ENCODE measurements at places on chromosomes 3 and 15.

DNA sequence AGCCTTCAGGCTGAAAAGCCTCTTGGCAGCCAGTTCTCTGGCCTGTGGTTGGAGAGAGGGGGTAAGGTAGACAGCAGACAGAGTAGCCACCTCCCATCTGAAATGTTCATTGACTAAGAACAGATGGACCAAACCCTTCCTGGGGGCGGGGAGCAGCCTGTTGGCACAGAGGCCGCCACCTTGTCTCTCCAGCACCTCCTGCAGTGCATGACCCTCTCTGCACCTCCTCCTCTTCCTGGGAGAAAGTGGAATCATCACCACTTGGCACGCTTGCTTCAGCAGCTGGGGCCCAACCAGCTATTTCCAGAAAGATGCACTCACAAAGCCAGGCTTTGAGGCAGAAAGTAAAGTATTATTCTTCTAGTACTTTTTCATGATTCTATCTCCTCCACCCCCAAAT, 313.4 kb upstream of the CHRM5 start:
- no peak overlapping the region for H3K4me3 ChIP-seq
- H3K4me1 ChIP-seq: no peaks in the 10 kb centered on the region
- peaks cover 7% of the 10 kb centered on the region for H3K27me3 ChIP-seq
- DNase-seq: no peak
- H3K36me3 ChIP-seq: no peaks in the 10 kb centered on the region
- H3K27ac ChIP-seq: no peak overlapping the region

GRCh38 chr3:128551867-128552266, 58.9 kb upstream of the GATA2 start:
- H3K4me1 ChIP-seq: peaks cover 6% of the 10 kb centered on the region
- DNase-seq: no peak
- H3K4me3 ChIP-seq: no peak overlapping the region
- no peak overlapping the region for H3K27ac ChIP-seq
- peaks cover 56% of the 10 kb centered on the region for H3K27me3 ChIP-seq

DNA sequence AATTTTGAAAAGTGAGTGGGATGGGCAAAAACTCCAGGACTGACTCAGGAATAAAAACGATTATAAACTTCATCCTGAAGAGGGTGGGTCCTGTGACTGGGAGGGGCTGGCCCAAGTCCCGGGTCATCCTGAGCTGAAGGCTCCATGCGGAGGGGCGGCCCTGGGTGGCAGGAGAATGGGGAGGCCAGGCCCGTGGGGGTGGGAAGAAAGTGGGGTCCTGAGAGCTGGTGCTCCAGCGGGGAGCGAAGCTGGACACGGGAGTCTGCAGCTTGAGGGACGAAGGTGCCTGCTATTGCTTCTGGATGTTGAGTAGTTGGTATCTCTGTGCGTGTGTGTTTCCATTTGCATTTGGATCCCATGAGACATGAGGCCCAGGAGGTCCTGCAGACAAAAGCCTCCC, 4.7 kb upstream of the OCA2 start:
- no peak overlapping the region for H3K4me3 ChIP-seq
- H3K36me3 ChIP-seq: peaks cover 14% of the 10 kb centered on the region
- no peak for DNase-seq

- peaks cover 15% of the 10 kb centered on the region for H3K27me3 ChIP-seq
- H3K4me3 ChIP-seq: no peak overlapping the region
- H3K36me3 ChIP-seq: no peaks in the 10 kb centered on the region
- no peak overlapping the region for H3K27ac ChIP-seq
- no peak for DNase-seq
These were observed 53.9 kb upstream of the TTC14 start for GRCh38 chr3:180548050-180548449.

DNA sequence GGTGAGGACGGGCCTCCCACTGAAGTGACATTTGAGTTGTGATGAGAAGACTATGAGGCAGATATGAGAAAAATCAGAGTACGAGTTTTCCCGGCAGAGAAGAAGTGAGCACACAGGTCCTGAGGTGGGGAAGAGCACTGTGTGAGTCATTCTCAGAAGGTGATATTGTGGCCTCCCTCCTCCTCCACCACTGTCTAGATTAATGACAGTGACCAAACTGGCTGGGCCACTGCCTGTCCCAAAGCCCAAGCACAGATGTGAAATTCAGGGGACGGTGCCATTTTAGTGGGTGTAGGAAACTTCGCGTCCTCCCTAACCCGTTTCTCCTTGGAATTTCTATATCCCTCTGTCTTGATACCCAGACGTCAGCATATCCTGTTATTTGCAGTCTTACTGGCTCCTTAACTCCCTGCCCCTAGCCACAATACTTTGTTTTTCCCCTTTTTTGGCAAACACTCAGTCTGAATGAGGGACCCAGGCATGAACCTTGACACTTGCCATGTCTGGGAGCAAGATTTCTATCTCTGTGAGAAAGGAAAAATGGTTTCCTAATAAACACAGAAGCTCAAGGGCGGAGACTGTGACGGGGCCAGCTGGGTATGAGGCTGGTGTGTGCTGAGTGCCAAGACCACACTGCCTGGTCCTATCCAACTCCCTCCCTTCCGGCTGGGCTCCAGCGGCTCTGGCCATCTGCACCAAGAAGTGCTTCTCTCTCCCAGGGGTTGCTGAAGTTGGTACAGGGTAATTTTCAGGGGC, 15.2 kb downstream of the PRICKLE2 start:
- H3K27me3 ChIP-seq: no peaks in the 10 kb centered on the region
- H3K27ac ChIP-seq: no peak overlapping the region
- DNase-seq: no peak
- no peaks in the 10 kb centered on the region for H3K36me3 ChIP-seq

GRCh38 chr3:195255176-195255500, 15.8 kb downstream of the XXYLT1 start:
- no peaks in the 10 kb centered on the region for H3K27me3 ChIP-seq
- no peak for DNase-seq
- peaks cover 51% of the 10 kb centered on the region for H3K4me1 ChIP-seq
- H3K36me3 ChIP-seq: no peaks in the 10 kb centered on the region
- no peak overlapping the region for H3K4me3 ChIP-seq

GRCh38 chr15:99507504-99508310, 58.1 kb upstream of the MEF2A start:
- H3K4me3 ChIP-seq: no peak overlapping the region
- no peak for DNase-seq
- H3K36me3 ChIP-seq: no peaks in the 10 kb centered on the region

GRCh38 chr15:41921639-41922038, 27.8 kb upstream of the SPTBN5 start:
- H3K27me3 ChIP-seq: no peaks in the 10 kb centered on the region
- no peak for DNase-seq
- no peaks in the 10 kb centered on the region for H3K36me3 ChIP-seq
- peaks cover 7% of the 10 kb centered on the region for H3K4me1 ChIP-seq
- H3K4me3 ChIP-seq: no peak overlapping the region

- H3K27me3 ChIP-seq: peaks cover 83% of the 10 kb centered on the region
- peak overlapping the region; percentile 36 for H3K4me3 ChIP-seq
- H3K36me3 ChIP-seq: no peaks in the 10 kb centered on the region
- DNase-seq: no peak
These were observed 2.5 kb upstream of the GATA2 start for GRCh38 chr3:128495435-128495970.

DNA sequence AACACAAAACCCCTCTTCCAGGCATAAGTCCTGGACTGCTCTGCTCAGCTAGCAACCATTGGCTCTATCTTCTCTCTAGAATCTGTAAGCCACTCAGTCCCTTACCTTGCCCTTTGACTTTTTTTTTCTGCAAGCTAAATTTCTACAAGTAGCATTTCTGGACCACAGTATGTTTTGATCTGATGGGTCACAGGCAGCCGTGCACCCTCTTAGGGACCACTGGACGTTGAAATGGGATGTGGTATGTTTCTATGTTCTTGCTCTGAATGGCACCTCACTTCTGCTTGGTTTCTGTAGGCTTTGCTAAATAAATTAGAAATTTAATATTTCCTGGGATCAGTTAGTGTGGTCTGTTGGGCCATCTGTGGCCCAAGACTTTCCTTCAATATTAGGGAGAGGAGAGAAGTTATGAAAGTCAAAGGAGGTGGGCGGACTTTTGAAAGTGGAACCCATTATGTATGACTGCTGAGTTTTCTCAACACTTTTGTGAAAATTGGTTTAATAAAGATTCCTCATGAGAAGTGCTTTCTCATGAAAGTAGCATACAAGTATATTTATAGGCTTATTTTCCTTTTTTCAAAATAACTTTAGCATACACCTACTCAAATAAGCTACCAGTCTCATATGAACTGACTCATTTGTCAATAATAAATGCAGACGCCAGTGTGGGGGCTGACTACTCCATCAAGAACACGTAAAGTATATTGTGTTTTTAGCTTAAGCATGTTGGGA, 18.4 kb upstream of the TIPARP start:
- H3K4me1 ChIP-seq: no peaks in the 10 kb centered on the region
- H3K27ac ChIP-seq: no peak overlapping the region
- DNase-seq: no peak
- no peaks in the 10 kb centered on the region for H3K36me3 ChIP-seq

- peaks cover 15% of the 10 kb centered on the region for H3K27me3 ChIP-seq
- DNase-seq: no peak
- no peak overlapping the region for H3K4me3 ChIP-seq
- peaks cover 12% of the 10 kb centered on the region for H3K4me1 ChIP-seq
These were observed 8.1 kb upstream of the IGDCC3 start for GRCh38 chr15:65385870-65386258.

DNA sequence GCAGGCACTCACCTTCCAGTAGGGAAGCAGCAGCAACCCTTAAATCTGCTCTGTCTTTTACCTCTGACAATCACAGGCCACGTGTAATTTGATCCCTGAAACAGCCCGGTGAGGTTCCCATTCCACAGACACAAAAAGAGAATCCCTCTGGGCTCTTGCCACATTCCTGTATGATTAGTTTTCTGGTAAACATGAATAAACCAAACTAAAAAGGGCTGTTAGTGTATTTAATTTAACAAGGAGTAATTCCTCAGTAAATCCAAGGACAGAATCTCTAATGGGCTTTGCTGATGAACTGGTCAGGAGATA, 186.9 kb downstream of the FAM43A start:
- no peak for DNase-seq
- H3K4me3 ChIP-seq: no peak overlapping the region
- H3K4me1 ChIP-seq: no peaks in the 10 kb centered on the region
- H3K27me3 ChIP-seq: peaks cover 19% of the 10 kb centered on the region

- no peak for DNase-seq
- H3K27ac ChIP-seq: no peak overlapping the region
- H3K36me3 ChIP-seq: no peaks in the 10 kb centered on the region
- H3K4me1 ChIP-seq: no peaks in the 10 kb centered on the region
These were observed 217.5 kb downstream of the CHL1 start for GRCh38 chr3:414063-414462.

- DNase-seq: no peak
- H3K27ac ChIP-seq: no peak overlapping the region
- no peaks in the 10 kb centered on the region for H3K36me3 ChIP-seq
- H3K4me3 ChIP-seq: no peak overlapping the region
- peaks cover 7% of the 10 kb centered on the region for H3K27me3 ChIP-seq
These were observed 7.2 kb upstream of the VPS8 start for GRCh38 chr3:184804801-184805200.

GRCh38 chr15:68610825-68611224, 32.0 kb downstream of the CORO2B start:
- H3K27ac ChIP-seq: no peak overlapping the region
- H3K4me3 ChIP-seq: no peak overlapping the region
- H3K4me1 ChIP-seq: no peaks in the 10 kb centered on the region
- no peak for DNase-seq
- H3K27me3 ChIP-seq: peaks cover 10% of the 10 kb centered on the region
- H3K36me3 ChIP-seq: no peaks in the 10 kb centered on the region

GRCh38 chr15:71807125-71807629, 3.2 kb upstream of the NR2E3 start:
- H3K27me3 ChIP-seq: peaks cover 8% of the 10 kb centered on the region
- H3K4me1 ChIP-seq: no peaks in the 10 kb centered on the region
- DNase-seq: no peak
- no peak overlapping the region for H3K4me3 ChIP-seq

DNA sequence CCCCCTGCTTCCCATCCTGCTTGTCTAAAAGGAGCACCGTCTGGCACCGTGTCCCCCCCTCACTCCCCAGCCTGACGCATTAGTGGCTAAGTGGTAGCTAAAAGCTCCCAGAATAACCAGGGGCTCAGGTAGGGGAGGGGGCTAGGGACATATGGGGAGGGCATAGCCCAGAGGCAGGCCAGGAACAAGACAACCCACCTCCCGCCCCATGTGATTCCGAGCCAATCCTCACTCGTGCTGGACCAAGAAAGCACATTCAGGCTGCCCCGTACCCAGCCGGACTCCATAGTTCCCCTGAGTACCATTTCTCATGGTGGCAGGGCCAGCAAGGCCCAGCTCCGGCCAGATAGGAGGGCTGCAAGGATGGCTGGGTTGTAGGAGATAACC, 11.5 kb downstream of the SEMA7A start:
- H3K4me1 ChIP-seq: peaks cover 19% of the 10 kb centered on the region
- DNase-seq: no peak
- no peak overlapping the region for H3K4me3 ChIP-seq
- no peaks in the 10 kb centered on the region for H3K36me3 ChIP-seq

DNA sequence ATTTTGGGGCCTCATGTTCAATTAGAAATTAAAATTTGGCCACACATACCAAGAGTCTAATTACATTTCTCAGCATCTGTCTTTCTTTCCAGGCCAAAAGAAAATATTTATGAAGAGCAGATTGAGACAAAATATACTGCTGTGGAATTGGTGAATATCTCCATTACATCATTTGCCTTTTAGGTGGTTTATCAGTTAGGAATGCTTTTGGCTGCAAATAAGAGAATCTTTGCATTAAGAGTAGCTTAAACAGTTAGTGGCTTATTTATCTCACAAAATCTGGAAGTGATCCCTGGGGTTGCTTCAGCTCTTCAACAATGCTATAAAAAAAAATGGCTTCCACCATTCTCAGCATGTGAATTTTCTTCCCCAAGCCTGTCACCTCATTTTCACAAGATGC, 308.7 kb downstream of the MAGI1 start:
- no peak overlapping the region for H3K27ac ChIP-seq
- no peak for DNase-seq
- H3K27me3 ChIP-seq: peaks cover 3% of the 10 kb centered on the region
- H3K4me3 ChIP-seq: no peak overlapping the region

GRCh38 chr3:186946756-186947375, 16.5 kb downstream of the ST6GAL1 start:
- DNase-seq: no peak
- peaks cover 69% of the 10 kb centered on the region for H3K4me1 ChIP-seq
- no peak overlapping the region for H3K27ac ChIP-seq
- H3K27me3 ChIP-seq: no peaks in the 10 kb centered on the region

- peaks cover 9% of the 10 kb centered on the region for H3K27me3 ChIP-seq
- H3K27ac ChIP-seq: no peak overlapping the region
- DNase-seq: no peak
- peaks cover 34% of the 10 kb centered on the region for H3K36me3 ChIP-seq
- H3K4me1 ChIP-seq: no peaks in the 10 kb centered on the region
These were observed 102.1 kb downstream of the SRGAP3 start for GRCh38 chr3:9147215-9147895.

- H3K27ac ChIP-seq: peak overlapping the region; percentile 77
- H3K27me3 ChIP-seq: no peaks in the 10 kb centered on the region
- H3K4me1 ChIP-seq: peaks cover 55% of the 10 kb centered on the region
- DNase-seq: no peak
- H3K4me3 ChIP-seq: peak overlapping the region; percentile 52
These were observed 17.1 kb downstream of the APBA2 start for GRCh38 chr15:28902856-28903255.

GRCh38 chr3:185779461-185779860, 45.4 kb downstream of the IGF2BP2 start:
- no peak for DNase-seq
- H3K36me3 ChIP-seq: peaks cover 6% of the 10 kb centered on the region
- no peak overlapping the region for H3K4me3 ChIP-seq
- no peaks in the 10 kb centered on the region for H3K27me3 ChIP-seq
- H3K4me1 ChIP-seq: no peaks in the 10 kb centered on the region
